Occipital lobe (tissue), 3 donors: ENCODE measurements at places on chromosomes 1 and 21. TPM values are rescaled to one million over a fixed set of nuclear protein-coding genes. Genes with fewer than 3 reads are reported as not detected.

SAMD13 gene
- total RNA-seq, result 4.5 TPM

DNA sequence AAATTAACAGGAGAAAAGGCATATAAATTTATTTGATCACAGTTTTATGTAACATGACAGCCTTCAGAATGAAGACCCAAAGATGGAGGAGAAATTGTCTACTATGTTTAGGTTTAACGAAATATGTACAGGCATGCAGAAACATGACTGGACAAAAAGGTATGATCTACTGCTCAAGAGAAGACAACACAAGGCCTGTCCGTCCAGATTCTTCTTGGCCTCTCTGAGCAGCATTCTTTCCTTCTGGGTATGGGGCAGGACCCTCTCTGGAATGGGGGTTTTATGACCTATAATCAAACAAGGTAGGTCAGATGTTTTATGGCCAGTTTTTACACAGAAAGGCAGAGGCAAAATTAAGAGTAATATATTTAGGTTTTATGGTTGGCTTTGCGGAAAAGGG is 13.5 kb upstream of the SYNJ1 start:
- DNase-seq, result no peak

DNA sequence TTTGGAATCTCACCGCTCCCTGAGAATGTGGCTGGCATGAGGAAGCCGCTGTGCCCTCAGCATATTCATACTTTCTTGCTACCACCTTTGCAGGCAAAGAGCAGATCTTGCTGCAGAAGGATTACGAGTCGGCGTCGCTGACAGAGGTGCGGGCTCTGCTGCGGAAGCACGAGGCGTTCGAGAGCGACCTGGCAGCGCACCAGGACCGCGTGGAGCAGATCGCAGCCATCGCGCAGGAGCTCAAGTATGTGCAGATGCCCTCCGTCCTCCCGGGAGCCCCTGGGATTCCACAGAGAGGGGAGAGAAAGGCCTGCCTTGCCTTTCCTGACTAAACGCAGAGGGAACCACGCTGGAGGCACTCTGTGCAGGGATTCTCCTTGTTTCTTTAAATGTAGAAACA is 50.6 kb upstream of the MTR start:
- no peak for DNase-seq

- DNase-seq, result no peak
Observed at GRCh38 chr1:87450615-87451209, 122.0 kb downstream of the LMO4 start.

GRCh38 chr1:65209005-65209885 is 61.2 kb downstream of the AK4 start:
- no peak for DNase-seq

DNA sequence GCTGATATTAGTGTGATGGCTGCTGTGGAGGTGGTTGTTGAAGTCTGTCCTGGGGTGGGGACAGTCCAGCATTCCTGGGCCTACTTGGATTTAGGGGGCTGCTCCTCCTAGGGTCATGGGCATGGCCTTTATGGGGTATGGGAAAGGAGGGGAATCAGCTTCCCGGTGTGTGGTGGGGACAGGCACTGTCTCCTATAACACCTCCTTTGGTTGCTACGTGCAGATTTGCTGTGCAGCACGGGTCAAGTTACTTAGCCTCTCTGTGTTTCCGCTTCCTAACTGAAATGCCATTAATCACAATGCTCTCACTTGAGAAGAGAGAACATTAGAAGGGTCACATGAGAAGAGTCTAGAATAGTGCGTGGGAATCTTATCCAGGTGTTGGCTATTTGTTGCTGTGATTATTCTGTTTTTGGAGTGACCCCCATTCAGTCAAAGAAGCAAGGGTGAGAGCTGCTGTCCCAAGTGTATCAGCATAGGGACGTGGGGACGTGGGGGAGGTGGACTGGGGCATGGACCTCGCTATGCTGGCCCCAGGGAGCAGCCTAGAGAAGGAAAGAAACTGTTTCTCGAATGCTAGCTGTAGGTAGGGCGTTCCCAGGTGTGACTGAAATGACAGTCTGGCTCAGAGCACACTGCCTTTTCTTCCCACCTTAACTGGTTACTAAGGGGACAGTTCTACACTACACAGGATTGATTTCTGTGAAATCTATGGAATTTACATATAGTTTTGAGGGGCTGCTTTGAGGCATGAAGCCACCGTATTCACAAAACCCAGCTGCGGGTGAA is 19.9 kb downstream of the SOX13 start:
- no peak for DNase-seq

GRCh38 chr1:156571919-156572662 is at the start of gene IQGAP3:
IQGAP3 (minus strand) TSS chr1:156572565; CDS start chr1:156572529, 36 bp downstream.
- peak; percentile 72 for DNase-seq

KRTAP11-1 gene
- not detected for total RNA-seq

DNA sequence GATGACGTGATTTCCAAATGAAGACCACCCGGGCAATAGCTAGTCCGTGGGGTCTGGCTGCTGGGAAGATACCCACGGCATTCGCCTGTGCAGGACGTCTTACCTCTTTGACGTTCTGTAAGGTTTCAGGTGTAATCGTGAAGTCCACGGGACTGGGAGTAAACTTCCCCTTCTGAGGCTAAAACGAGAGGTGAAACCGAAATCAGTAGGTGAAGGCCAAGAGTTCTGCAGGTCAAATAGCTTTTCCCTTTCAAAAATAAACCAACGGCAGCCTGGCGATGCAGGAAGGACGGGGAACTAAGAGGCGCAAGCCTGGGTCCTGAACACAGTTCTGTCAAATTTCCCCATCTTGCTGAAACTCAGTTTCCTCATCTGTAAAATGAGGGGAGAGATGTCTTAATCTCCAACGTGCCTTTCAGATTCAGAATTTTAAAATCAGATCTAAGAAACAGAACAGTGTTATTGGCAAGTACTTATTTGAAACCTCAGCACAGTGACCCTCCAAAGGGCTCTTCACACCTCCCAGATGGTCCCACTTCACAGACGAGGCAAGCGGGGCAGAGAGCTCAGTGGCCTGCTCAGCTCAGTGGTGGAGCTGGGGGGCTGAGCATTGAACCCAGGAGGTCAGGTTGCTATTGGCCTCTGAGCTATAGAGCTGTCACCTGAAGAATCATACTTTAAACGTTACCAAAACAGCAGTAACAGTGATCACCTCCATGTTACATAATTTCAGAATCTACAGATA is 34.7 kb downstream of the VPS26C start:
- no peak for DNase-seq

DNA sequence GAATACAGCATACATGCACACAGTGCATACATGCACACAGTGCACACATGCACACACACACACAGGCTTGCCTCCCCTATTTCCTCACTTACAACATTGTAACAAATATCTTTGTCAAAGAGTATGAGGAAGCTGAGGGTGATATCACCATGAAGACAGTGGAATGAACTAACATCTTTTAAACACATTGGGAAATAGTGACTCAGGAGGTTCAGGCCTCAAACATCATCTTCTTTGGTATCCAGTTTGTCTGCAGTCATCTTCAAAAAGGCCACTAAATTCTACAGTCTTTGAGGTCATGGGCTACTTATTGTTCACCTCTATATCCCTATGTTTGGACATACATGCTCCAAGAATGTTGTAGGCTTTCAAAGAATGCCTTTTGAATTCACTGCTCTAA is 2.1 kb upstream of the LCE2B start:
- no peak for DNase-seq

DNA sequence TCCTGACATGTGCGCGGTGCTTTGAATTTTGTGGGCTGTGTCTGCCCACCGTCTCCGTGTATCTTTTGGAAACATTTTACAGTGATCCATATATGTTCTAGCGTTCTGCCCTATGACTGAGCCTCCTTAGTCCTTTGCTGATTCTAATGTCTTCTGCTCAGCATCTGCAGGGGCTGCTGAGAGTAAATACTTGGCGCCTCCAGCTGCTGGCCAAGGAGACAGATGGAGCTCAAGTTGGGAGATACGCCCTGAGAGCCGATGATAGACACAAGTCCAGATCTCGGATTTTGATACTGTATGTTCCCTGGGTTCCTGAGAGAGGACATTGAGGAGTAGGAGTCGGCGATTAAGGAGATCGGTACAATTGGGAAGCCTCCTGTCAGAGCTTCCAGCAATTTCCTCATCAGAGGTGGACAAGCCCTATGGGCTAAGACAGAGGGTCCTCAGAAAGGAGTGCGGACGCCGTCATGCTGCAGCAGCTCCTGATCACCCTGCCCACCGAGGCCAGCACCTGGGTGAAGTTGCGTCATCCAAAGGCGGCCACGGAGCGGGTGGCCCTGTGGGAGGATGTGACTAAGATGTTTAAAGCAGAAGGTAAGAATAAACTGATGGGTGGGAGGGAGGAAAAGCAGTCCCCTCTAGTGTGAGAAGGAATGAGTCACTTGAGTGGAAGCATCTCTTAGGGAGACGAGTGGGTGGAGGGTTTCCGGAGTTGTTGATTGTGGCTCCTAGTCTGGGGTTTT is 390 bp downstream of the ZFP69B start:
- DNase-seq, result peak; percentile 49

- no peak for DNase-seq
Observed at GRCh38 chr1:170556917-170557316, 25.0 kb downstream of the GORAB start.

DNA sequence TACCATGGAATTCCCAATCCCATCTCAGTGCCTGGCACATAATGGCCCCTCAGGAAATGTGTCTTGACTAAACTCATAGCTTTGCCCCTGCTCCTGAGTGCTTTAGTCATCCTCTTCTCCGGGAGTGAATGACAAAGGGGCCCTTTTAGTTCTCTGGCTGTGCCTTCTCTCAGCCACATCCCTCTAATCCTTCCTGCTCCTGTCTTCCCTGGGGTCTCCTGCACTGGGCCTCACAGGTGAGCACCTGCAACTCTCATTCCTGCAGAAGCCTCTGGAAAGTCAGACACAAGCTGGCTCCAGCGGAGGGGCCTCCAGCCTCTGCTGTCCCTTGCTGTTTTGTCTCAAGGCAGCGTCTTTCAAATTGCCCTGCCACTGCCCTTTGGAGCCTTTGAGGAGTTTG is 14.0 kb upstream of the ETV3L start:
- no peak for DNase-seq

DNA sequence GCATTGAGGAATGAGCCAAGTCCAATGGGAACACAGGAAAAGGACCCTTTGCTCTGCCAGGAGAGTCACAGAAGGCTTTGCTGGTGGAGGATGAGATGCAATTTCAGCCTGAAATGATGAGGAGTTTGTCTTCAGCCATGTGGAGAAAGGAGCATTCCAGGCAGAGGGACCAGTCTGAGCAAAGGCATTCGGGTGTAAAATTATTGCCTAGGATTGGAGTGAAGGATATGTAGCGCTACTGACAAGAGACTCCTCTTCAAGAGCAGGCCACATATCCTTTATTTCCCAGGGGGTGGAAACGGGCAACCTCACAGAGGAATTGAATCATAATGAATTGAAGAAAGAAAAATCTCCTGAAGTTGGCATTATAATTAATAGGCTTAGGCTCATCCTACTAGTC is 1.1 kb upstream of the CSF1 start:
- no peak for DNase-seq

DNA sequence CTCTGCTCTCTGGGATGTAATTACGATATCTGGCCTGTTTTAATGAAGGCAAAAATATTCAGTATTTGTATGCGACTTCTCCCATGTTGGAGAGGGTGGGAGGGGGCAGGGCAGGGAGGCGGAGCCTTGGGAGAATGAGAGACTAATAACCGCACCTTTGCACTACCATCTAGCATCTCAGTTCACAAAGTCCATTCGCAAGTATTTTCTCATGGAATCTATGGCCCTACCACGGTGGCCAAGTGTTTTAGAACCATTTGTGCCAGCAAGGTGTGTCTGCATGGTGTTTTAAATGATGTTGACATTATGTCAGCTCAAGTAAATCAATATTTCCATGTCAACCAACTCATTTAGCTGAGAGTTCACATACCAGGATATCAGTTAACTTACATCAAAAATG is 14.3 kb upstream of the BLACAT1 start:
- DNase-seq, result no peak

DNA sequence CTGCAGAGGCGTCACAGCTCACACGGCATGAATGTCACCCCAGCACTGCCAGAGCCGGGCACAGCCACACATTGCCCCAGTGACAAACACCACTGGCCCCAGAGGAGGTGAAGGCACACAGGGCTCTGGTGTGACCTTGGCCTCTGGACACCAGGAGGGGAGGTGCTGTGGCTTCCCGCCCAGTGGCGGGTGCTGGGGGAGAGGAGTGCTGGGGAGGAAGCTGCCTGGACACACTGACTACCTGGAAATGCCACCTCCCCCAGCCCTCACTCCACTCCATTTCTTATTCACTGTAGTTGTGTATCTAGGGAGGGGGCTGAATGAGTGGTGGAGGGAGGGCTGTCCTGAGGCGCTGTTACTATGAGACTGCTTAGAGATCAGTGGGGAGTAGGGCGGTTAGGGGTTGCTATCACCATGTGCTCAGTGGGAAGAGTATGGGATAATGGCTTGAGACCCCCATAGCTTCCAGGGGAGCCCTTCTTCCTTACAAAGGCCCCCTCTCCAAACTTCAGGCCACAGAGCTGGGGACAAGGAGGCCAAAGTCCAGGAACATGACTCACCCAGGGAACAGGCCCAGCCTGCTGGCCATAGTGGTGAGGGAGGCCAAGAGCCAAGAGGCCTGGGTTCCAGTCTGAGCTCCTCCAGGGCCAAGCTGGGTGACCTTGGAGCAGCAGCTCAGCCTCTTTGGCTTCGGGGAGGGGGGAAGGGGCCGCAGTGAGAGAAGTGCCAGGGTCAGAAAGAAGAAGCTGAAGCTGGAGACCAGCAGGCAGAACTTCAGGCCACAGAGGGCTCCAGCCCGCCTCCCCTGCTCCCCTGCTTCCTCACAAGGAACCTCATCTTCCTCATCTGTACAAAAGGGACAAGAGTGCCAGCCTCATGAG is 40.1 kb downstream of the AHDC1 start:
- no peak for DNase-seq

GRCh38 chr21:34869545-34869944 is 179.6 kb downstream of the RUNX1 start:
- DNase-seq, result no peak

DNA sequence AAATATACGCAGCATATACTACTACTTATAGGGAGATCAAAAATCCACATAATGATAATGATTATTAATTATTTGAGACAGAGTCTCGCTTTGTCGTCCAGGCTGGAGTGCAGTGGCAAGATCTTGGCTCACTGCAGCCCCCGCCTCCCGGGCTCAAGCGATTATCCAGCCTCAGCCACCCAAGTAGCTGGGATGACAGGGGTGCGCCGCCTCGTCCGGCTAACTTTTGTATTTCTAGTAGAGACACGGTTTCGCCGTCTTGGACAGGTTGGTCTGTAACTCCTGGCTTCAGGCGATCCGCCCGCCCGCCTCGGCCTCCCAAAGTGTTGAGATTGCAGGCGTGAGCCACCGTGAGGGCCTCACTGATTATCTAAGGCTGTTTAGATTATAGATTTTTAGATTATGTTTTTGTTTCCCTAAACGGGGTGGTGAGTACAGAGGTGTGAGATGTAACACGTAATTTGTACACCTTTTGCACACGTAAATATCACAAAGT is 548 bp upstream of the SLC25A33 start:
- DNase-seq, result no peak
